ENCODE measurements at places on chromosomes 7 and 10.

DNA sequence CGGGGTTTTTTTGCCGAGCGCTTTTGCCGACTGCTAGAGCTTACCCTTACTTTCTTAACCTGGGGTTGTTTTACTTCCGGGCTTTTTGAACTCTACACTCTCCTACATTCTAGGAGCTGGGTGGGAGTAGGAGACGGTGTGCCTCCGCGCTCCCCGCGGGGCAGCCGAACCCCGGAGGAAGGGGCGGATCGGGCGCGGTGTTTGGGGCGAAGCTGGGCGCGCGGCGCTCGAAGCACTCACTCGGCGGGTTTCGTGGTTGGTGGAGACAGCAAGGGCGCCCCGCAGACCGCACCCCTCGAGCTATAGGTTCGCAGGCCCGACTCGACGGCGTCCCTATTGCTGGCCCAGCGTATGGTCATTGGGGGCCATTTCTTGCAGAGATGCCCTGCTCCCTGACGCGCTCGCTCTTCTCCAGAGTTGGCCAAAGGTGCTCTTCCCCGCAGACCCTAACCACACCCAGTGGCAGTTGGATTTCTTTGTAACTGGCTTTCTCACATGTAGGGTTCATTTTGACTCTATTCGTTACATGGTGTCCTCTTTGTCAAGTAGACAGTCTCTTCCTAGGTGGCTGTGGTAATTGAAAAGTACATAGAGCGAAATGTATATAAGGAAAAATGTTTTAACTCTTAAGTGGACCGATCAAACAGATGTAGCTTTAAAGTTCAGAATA is 364 bp downstream of the ZNF518A start:
- peak; percentile 56 for DNase-seq

GRCh38 chr7:41685684-41686083 is 17.2 kb downstream of the INHBA start:
- no peak for DNase-seq

- no peak for DNase-seq
These were observed 340.0 kb upstream of the NRP1 start for GRCh38 chr10:33674491-33674890.

GRCh38 chr7:28799619-28800018 is 158.5 kb downstream of the TRIL start:
- no peak for DNase-seq

Measured in stimulated activated CD4-positive, alpha-beta T cell treated with anti-CD3 and anti-CD28 coated beads, TNF-alpha, amount 100 ng/mL, for 1 hour (primary cell).